ENCODE measurements at places on chromosomes 2 and 18.

DNA sequence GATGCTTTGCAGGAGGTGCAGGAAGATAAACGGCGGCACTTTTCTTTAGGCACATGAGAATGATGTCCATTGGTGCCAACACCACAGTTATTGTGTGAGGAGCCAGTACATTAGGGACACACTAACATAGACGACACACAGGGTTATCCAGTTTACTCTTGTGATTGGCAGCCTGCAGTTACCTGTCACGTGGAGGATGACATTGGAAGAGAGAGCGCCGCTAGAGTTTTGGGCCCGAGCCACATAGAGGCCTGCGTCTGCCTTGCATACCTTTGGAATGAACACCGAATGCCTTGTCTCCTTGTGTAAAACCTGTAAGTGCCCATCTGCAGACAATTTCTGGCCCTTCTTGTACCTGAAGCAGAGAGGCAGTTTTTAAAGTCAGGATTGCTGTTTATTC is 26.9 kb upstream of the TTN start:
- DNase-seq: no peak

- no peak for DNase-seq
These were observed 194.9 kb upstream of the KYNU start for GRCh38 chr2:142682528-142682927.

DNA sequence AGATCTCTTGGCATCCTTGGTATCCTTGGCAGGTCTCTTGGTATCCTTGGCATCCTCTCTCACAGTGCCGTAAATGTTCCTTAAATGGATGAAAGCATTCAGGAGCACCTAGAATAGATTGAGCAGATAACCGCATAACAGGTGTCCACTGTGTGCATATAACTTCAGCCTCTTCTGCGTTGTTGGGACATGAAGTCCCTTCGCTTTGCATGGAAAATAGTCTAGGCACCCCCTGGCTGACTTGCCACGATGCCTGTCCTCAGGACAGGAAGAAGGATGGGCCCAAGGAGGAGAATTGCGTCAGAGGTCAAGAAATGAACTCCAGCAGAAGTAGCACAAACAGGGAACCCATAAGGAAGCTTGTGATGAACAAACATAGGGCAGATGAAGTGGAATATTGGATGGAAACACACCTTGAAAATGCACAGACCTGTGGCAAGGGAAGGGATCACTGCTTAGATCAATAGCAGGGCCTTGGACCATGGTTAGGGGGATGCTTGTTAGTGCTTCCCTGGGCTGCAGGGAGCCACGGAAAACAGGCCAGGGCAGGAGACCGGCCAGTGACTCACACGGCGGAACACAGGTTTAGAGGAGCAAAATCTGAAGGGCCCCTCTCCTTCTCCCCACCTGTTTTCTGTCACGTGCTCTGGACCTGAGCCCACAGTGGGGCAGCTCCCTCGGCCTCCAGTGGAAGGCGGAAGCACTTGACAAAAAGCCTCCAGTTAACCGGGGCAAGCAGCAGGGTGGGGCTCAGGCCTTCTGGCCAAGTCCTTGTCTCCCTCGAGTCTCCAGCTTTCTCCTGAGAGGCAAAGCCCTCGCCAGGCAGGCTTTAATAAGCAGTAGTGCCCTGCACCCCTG is 99.2 kb upstream of the ASAP2 start:
- no peak for DNase-seq

DNA sequence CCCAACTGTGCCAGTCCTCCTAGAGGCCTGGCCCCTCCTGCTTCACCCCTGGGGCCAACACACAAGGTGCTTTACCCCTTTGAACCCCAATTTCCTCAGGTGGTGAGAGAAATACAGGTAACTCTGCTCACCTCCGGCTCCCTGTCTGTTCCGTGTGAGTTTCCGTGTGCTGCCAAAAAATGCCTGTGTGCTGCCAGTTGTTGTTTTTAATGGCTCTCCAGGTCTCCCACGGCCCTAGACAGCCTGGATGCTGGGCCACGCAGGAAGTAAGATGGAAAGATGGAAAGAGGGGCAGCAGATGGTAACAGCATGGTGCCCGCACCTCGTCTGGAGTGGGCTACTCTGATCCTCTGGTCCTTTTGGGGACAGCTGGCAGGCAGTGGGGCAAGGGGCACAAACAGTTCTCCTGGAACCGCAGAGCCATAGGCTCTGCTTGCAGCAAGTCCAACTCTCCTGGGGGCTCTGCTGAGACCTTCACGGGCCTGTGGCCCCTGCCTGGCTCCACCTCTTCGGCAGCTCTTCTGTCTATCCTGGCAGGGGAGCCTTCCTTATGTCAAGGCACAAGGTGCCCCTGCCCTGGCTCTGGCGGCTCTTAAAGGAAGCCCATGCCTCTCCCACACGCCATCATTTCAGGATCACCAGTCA is 4.3 kb upstream of the ARHGEF4 start:
- DNase-seq: no peak

GRCh38 chr18:57533006-57533867 is 53.3 kb downstream of the FECH start:
- no peak for DNase-seq

GRCh38 chr2:9699139-9700108 is 68.6 kb upstream of the YWHAQ start:
- DNase-seq: no peak

DNA sequence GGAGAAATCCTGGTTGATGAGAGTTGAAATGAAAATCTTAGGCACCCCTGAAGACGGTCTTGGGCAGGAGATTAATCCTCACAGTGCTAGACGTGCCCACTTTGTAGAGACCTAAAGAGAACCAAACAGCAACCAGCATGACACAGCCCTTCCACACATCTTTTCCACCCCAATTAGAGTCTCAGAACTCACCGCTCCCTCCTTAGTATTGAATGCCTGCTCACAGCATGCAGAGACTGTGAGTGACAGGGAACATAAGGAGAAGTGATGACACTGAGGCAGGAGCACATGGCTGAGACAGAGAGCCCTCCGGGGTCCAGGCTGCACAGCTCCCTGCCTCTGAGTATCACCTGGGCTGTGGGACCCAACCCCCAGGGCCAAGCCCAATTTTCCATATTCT is 367.6 kb downstream of the EIPR1 start:
- no peak for DNase-seq

- no peak for DNase-seq
These were observed 125.0 kb downstream of the SETBP1 start for GRCh38 chr18:44805643-44806042.

DNA sequence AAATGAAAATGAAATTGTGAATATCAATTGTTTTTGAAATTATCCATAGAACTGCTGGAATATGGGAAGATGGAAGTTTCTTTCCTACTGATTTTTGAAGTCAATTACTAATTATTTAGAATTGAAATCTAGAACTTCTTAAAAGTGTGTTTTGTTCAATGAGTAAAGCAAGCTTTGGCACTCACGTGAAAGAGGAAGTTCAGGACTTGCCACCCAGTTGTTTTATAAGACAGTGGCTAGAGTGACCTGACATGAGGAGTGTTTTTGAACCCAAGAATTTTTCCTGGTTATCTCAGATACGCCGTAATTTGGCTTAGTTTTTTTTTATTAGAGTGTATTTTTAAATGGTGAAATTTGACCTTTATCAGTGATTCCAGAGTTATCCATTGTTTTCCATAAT is 3.5 kb downstream of the MXD1 start:
- DNase-seq: no peak

DNA sequence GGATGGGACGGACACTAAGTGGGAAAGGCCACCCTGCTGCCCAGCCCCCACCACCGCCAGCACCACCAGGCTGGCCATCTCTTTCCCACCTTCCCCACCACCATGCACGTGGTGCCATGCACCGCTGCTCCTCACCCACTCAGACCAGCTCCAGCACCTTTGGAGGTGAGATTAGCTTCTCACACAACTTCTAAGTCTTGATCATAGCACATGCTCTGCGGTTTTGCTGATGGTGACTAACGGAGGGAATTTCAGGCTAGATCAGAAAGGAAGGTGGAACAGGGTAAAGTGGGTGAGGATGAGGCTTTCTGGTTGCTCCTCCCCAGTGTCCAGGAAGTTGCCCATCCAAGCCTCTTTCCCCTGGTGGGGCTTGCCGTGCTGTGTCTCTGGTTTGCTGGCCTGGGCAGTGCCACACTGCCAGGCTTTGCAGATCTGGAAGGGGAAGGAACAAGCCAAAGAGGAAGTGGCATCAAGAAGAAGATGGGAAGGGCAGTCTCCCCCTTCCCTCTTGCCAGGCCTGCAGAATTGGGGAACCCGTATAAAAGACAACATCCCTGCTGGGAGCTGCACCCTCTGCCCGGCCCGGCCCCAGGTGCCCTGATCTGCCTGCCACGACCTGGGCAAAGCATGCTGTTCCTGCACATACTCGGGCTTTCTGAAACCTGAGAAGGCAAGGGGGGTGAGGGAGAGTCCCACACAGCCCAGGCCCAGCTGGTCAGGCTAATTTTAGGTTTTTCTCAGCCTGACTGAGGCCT is 44.3 kb upstream of the CAB39 start:
- no peak for DNase-seq

DNA sequence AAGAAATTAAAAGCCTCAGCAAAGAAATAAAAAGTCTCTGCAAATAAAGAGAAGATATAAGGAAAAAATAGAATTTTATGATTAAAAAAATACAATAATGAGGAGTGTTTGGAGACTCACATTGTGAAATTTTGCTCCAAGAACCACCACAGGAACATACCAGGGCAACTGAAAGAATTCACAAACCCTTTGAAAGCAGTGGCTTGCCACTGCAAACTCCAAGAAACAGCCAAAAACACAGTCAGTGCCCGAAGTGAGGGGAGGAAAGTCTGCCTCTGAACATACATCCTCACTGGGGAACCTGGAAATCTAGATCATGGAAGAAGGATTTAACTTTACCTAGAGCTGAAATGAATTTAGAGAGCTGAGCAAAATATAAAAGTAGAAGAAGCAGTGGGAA is 33.1 kb downstream of the EVA1A start:
- no peak for DNase-seq

DNA sequence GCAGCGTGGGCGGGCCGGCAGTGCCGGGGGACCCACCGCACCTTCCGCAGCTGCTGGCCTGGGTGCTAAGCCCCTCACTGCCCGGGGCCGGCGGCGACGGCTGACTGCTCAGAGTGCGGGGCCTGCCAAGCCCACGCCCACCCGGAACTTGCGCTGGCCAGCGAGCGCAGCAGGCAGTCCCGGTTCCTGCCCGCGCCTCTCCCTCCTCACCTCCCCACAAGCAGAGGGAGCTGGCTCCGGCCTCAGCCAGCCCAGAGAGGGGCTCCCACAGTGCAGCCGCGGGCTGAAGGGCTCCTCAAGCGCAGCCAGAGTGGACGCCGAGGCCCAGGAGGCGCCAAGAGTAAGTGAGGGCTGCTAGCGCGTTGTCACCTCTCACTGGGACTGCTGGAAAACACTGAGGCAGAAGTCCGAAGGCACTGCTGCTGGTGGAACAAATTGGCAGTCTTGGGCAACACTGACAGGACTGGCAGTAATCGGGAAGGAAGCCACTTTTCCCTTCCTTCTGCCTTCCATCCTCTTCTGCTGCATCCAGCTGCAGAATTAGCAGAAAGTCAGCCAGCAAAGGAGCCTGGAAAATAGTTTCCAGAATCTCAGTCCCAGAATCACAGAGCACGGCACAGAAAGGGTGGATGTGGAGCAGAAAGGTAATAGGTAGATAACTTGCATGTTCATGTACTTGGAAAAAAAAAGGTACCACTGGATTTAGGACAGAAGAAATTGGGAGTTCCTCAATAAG is 179.4 kb upstream of the FN1 start:
- DNase-seq: no peak

GRCh38 chr2:228655331-228655730 is 473.8 kb upstream of the SPHKAP start:
- DNase-seq: no peak

DNA sequence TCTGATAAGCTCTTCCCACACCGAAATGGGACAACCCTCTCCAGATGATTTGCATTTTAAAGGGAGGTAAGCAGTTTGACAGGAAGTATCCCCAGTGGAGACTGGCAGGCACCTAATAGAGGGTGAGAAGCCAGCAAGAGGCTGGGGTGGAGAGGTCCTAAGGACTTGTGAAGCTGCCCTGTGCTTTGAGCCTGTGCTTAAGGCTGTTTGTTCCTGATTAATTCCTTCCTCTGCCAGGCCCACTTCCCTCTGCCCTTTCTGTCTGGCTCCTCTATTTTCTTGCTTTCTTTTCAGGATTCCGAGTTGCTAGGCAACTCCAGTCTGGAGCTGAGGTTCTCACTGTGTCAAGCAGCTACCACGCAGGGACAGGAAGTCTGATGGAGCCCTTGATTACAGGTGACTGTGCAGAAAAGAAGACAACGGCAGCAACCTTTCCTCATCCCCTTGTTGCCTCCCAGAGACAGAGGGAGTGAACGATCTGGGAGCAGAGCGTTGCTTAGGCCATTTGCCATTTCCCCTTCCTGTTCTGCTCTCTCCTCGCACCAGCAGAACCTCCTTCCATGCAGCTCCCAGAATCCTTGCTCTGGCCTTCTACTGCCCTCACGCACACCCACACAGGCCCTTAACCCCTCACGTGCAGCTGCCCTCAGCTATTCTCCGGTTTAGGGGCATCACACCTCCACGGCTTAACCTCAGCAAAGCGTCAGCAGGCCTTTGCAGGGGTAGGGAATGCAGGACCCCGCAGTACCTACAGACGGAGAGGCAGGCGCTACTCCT is 103.6 kb upstream of the CELF4 start:
- DNase-seq: no peak

GRCh38 chr2:10984418-10985135 is 72.8 kb downstream of the KCNF1 start:
- no peak for DNase-seq

DNA sequence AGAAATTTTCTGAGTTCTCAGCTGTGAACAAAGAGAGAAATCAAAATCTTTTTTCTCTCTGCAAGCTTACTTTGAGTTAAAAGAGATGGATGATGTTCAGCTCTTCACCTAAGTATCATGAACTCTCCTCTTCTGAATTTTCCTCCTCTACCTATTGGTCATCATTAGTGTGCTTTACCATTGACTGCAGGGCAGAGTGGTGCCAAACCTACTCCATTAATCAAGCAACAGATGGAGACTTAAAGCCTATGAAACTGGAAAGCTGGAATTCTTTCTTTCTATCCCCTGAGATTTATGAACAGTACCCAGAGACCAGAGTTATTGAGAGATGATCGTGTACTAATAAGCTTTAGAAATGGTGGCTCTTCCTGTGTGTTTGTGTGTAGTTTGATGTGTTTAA is 31.3 kb upstream of the LINC00305 start:
- DNase-seq: no peak

DNA sequence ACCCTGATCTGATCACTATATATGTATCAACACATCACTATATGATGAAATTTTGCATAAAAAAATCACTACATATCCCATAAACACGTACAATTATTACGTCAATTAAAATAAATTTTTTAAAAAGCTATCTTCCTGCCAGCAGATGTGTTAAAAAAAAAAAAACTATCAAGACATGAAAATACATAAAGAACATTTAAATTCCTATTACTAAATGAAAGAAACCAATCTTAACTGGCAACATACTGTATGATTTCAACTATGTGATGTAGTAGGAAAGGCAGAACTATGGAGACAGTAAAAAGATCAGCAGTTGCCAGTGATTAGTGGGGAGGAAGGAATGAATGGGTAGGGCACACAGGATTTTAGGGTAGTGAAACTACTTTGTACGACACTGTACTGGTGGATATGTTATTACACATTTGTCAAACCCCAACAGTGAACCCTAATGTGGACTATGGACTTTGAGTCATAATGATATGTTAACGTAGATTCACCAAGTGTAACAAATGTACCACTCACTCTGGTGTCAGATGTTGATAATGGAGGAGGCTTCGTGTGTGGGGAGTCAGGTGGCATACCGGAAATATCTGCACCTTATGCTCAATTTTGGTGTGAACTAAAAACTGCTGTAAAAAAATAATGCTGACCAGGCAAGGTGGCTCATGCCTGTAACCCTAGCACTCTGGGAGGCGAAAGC is 27.4 kb downstream of the USP34 start:
- DNase-seq: no peak
